ENCODE measurements at places on chromosomes 7 and 10.

- no peak for DNase-seq
Observed at GRCh38 chr10:13087986-13088618, 11.9 kb upstream of the OPTN start.

DNA sequence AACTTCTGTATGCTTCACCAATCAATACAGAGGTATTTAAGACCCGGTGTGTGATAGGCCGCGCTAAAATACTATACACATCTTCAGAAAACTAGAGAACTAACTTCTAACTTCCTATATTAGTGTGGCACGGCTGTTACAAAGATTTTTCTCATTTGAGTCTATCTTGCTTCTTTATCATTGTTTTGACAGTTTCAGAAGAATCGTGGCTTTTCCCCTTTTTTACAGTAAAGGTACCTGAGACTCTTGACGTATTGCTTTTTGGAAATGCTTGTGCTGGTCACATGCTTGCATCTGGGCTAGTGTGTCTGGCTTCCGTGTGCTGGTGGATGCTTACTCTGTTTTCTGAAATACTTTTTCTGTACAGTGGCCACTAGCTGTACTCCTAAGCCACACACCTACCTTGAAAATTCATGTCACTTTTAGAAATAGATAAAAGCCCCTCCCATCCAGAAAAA is 12.7 kb downstream of the IKZF1 start:
- DNase-seq = peak; percentile 80

GRCh38 chr7:105705427-105705826 is 124.1 kb upstream of the EFCAB10 start:
- DNase-seq = no peak

- no peak for DNase-seq
Observed at GRCh38 chr10:56823849-56824248, 462.8 kb upstream of the ZWINT start.

DNA sequence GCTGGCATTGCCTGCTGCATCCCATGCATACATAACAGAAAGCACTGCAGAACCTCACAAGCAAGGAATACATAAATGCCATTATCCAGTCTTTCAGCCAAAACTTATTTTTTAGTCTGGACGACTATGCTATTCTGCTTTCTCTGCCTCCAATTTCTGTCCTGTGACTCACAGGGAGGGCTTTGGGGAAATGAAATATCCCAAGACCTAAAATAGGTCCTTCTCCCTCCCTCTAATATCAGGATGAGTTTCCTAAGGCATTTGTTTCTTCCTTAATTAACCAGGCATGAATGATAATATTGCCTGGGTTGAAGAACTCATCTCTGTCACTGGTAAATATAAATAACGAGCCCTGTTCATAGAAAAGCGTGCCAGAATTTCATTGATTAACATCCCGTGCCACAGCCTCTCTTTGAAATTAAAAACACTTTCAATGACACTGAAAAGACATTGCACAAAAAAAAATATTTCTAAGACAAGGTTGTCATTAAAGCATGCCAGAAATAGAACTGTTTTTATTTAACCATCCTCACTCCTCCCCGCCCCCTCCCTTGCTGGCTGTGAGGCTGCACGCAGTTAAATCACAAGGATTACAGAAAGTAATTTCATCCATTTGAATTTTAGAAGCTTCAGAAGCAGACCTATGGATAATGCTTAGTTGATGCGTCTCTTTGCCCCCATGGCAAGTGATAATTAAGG is 103.0 kb upstream of the ANKRD1 start:
- DNase-seq = no peak

DNA sequence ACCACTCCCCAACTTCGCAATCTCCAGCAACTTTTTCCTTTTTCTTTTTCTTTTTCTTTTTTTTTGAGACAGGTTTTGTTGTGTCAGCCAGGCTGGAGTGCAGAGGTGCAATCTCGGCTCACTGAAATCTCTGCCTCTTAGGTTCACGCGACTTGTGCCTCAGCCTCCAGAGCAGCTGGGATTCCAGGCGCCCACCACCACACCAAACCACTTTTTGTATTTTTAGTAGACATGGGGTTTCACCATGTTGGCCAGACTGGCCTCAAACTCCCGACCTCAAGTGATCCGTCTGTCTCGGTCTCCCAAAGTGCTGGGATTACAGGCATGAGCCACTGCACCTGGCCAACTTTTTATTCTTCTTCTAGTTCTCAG is 55.0 kb downstream of the KIAA1549 start:
- DNase-seq = no peak
